ENCODE measurements at places on chromosomes 4 and X.

GRCh38 chr4:10020871-10021652 lies at the start of gene SLC2A9:
TSS of gene SLC2A9 (minus strand) at chr4:10021497. CDS start at chr4:10021429, 68 bp downstream.
- no peak for DNase-seq

GRCh38 chr4:145231906-145232700 lies 51.7 kb upstream of the OTUD4 start:
- DNase-seq = peak; percentile 71

DNA sequence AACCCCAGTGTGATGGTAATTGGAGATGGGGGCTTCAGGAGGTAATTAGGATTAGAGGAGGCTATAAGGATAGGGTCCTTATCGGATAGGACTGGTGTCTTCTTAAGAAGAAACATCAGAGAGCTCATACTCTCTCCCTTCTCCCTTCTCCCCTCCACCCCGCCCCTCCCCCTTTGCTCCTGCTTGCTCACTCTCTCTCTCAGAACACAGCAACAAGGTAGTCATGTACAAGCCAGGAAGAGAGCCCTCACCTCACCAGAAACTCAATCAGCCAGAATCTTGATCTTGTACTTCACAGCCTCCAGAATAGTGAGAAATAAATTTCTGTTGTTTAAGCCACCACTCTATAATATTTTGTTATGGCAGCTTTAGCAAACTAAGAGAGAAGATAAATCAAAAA lies 4.5 kb downstream of the DDX60L start:
- no peak for DNase-seq

- DNase-seq = peak; percentile 78
Measured at GRCh38 chrX:9566150-9566621, 101.3 kb downstream of the TBL1X start.

- DNase-seq = no peak
Measured at GRCh38 chr4:53105313-53105712, 243.2 kb downstream of the RASL11B start.

- DNase-seq = no peak
Measured at GRCh38 chr4:15878011-15878410, 60.5 kb downstream of the FGFBP1 start.

DNA sequence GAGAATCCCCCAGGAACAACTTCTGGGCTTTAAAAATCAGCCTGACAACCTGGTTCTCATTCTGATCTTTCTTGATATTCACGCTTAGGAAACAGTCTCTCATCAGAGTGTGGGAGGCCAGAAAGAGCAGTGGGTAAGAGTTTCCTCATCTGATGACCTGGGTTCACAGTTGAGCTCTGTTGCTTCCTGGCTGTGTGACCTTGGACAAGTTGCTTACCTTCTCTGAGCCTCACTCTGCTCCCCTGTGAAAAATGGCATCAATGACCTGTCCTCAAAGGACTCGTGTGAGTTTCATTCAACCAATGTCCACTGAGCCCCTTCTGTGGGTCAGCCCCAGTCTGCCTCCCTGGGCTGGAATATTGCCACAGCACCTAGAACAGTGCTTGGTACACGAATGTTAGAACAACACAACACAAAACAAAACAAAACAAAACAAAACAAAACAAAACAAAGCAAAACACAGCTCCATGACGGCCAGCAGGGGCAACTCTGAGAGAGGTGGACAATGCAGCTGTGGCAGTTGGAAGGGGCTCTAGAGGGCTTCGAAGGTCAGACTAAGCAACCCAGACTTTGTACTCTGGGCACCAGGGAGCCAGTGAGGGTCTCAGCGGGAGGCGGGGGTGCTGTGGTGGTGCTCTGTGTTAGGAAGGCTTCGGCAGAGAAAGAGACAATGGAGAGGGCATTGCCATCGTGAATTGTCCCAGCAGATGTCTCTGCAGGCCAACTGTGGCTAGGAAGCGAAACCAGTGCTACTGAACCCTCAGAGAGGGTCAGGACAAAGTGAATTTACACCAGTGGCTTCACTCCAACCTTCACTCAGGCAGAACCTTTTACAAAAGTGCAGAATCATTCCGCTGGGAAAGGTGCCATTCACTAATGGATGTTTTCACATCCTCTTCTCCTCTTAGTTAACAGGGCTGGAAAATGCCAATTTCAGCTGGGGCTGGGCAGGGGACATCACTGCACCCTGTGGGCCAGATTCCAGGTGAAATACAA lies 14.3 kb upstream of the C4orf50 start:
- DNase-seq = no peak

DNA sequence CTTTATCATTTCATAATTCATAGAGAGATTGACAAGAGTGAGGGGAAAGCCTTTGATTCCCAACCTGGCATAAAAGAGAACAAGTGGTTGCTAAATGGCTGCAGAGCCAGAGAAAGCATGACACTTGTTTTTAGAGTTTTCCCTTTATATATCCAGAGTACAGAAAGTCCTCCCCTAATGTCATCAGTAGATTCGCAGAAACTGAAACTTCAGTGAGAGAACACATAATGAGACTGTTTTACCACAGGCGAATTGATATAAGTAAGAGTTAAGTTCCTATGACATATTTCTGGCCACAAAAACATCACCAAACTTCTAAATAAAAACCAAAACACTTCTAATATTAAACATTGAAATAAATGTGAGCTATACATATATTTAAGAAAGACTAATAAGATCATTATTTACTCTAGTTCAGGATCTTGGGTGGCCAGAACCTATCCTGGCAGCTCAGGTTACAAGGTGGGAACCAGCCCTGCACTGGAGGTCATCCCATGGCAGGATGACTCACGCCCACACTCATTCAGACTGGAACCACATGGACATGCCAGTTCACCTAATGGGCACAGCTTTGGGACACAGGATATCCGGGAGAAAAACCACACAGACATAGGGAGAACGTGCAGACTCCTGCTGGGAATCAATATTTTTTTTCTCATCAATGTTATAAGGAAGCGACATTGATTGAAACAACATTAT lies 35.5 kb downstream of the NWD2 start:
- no peak for DNase-seq

- no peak for DNase-seq
Measured at GRCh38 chr4:66489370-66489769, 819.1 kb upstream of the EPHA5 start.

DNA sequence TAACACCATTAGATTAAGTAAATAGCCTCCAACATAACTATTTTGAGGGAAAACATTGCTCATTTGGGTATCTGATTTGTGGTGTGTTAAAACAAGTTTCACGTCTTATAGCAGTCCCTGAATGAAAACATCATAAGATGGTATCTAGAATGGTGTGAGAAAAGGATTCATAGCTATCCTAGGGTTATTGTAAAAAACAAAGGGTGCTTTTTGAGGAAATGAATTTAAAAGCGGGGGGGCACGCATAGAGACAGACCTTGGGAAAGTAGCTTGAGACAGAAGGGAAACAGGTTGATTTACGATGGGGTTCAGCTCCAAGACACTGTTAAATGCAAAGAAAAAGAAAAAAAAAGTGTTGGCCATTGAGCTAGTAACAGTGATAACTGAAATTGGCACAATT lies 768 bp upstream of the CXCL10 start:
- DNase-seq = no peak

DNA sequence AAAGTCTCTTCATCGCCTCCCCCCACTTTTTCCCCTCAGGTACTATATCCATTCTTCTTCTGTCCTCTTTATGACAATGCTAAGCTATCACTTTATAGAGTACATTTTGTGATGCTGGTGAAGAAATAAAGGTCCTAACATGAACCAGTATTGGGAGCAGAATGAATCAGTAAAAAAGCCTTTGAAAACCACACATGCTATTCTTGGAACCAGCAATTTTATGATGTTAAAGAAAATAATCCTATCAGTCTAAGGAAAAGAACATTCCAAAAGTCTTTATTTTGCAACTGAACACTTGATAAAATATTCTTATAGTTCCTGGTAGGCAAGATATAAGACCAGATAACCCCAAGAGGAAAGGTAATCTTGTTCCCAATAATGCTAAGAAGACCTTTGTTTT lies 107.8 kb upstream of the MCF2 start:
- no peak for DNase-seq

DNA sequence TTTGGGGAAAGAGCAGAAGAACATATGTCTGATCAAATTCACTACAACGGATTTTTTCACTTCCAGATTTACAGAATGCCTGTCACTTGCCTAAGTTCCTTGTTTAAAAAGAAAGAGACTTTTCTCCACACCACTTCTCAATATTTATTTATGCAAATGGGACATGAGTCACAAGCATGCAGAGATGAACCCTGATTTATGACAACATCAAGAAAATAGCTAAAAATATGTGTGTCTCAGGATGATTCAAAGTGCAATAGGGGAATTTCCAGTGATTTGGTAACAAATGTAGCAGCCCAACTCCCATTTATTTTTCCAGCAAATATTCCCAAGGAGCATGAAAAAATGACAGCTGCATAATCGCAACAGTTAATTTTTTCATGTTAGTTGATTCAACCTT lies 180.4 kb upstream of the FAT1 start:
- DNase-seq = peak; percentile 78

- DNase-seq = no peak
Measured at GRCh38 chrX:17082831-17083230, 136.4 kb downstream of the REPS2 start.

- no peak for DNase-seq
Measured at GRCh38 chr4:10151182-10151581, 34.6 kb upstream of the WDR1 start.

DNA sequence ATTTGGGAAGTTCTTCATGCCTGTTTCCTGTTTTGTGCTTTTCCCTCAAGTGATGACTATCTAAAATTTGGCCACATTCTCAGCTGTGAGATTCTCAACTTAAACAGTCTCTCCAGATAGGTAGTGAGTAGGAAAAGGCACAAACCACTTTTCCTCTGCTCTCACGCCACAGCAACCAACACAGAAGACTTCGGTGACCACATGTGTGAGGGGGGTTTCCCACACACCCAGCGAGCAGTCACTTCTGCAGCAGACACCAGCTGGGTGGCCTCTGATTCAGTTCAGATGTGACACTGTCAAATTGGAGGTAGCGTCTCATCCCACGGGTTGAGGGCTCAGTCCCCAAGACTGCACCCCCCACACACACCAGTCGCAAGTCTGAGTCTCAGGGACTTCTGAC lies 25.1 kb upstream of the CLDN34 start:
- DNase-seq = no peak

- DNase-seq = no peak
Measured at GRCh38 chrX:66000628-66001272, 39.1 kb downstream of the VSIG4 start.

DNA sequence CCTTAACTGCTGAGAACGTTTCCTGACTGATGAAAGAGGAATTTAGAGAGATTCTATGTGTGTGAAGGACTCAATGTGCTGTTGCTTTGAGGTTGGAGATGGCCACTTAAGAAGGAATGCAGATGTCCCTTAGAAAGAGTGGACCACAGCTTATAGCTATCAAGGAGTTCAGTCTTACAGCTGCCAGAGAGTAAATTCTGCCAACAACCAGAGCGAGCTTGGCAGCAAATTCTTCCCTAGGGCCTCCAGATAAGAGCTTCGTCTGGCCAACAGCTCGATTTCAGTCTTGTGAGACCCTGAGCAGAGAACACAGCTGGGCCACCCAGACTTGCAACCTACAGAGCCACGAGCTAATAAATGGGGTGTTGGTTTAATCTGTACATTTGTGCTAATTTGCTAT lies 21.8 kb downstream of the MID1 start:
- DNase-seq = no peak

- DNase-seq = no peak
Measured at GRCh38 chrX:152959626-152960025, 34.3 kb downstream of the PNMA5 start.

DNA sequence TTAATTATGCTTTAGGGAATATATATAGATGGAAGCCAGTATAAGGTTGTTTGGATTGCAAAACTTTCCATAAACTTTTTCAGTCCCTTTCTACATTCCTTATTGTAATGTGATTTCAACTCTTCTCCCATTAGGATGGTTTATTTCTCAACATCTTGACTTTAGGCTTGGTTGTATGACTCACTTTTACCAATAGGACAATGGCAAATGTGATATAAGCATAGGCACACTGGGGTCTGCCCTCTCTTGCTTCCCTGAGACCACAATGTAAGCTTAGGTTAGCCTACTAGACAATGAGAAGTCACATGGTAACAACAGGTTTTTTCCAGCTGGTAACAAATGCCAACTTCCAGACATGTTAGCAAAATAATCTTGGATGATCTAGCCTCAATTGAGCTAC lies 163.3 kb upstream of the RBPJ start:
- no peak for DNase-seq

DNA sequence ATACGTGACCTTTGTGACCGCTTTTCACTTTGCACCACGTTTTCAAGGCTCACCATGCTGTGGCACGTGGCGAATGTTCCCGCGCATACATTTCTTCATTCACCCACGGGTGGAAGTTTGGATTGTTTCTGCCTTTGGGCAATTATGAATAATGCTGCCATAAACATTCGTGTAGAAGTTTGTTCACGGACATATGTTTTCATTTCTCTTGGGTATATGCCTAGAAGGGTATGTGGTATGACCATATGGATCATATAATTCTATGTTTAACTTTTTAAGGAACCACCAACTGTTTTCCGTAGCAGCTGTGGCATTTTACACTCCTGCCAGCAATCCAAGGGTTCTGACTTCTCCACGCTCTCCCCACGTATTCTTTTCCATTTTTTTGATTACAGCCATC lies 60.9 kb upstream of the MXD4 start:
- no peak for DNase-seq

GRCh38 chrX:37332987-37333658 lies 16.0 kb upstream of the PRRG1 start:
- no peak for DNase-seq

DNA sequence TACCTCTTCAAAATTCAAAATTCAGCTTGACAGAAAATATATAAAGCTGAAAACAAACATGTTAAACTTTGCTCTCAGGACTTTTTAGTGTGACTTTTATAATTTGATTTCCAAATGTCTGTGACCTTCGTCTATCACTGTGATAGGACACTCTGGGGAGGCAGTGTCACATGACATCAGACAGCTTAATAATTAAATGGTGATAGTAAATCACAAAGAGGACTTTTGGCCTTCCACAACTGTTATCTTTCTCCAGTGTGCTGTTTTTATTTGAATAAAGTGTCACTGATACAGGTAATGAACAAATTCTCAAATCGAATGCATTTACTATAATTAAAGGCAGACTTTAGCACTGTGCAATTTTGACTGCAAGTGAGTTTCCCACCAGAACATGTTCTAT lies 83.1 kb downstream of the MID1 start:
- DNase-seq = no peak

DNA sequence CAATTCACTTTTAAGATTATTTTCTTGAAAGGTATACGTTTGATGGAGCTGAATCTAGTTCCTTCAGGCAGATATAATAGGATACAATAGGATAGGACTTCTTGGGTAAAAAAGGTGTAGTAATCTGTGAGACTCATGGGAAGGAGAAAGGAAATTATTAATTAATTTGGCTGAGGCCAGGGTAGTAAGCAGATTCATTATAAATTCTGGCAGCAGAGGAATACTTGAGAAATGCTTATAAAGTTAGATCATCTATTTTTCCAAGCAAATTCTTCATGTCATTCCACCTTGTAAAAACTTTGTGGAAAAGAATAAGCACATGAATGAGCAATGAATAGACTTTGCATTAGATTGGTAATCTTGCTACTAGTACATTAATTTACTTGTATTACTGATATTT lies 46.9 kb downstream of the GYPE start:
- peak; percentile 3 for DNase-seq

- DNase-seq = peak; percentile 8
Measured at GRCh38 chrX:74422576-74423288, 1.4 kb downstream of the SLC16A2 start.

GRCh38 chr4:165700855-165701254 lies 172.2 kb upstream of the TLL1 start:
- no peak for DNase-seq

All from fibroblast of skin of left quadriceps (primary cell).